ENCODE measurements at places on chromosomes 7 and 10. TPM values are rescaled to one million over a fixed set of nuclear protein-coding genes. Genes with fewer than 3 reads are reported as not detected.

Gene CCL26
- not detected for total RNA-seq

Gene HUS1
- total RNA-seq: 8.9 TPM

Gene CFAP46
- 0.76 TPM for total RNA-seq

Gene SEMA4G
- 1.5 TPM for total RNA-seq

Gene GNAT3
- not detected for total RNA-seq

Gene ADAM22
- total RNA-seq: 0.26 TPM

Gene CASD1
- total RNA-seq: 13.8 TPM

Gene ATP5F1C
- 265 TPM for total RNA-seq

Gene SPDYE9
- not detected for total RNA-seq

Gene NPTX2
- total RNA-seq: 6.7 TPM

Gene AUTS2
- total RNA-seq: 1.3 TPM

Data from dermis microvascular lymphatic vessel endothelial cell (primary cell).